ENCODE measurements at places on chromosomes 2 and 18. TPM values are rescaled to one million over a fixed set of nuclear protein-coding genes. Genes with fewer than 3 reads are reported as not detected.

The SETBP1 gene
- 57.2 TPM for total RNA-seq

The ELOA2 gene
- not detected for total RNA-seq

The GLI2 gene
- 12.8 TPM for total RNA-seq

The CHRND gene
- total RNA-seq, result not detected

The GREB1 gene
- total RNA-seq, result 3.1 TPM

The HNRNPA3 gene
- 58.4 TPM for total RNA-seq

The C2orf66 gene
- not detected for total RNA-seq

The UNC80 gene
- total RNA-seq, result under 0.01 TPM

Data from gastroesophageal sphincter (tissue), 4 donors.